ENCODE measurements at places on chromosomes 5 and 9.

- DNase-seq, result no peak
Observed at GRCh38 chr5:1963358-1963757, 80.6 kb upstream of the IRX4 start.

DNA sequence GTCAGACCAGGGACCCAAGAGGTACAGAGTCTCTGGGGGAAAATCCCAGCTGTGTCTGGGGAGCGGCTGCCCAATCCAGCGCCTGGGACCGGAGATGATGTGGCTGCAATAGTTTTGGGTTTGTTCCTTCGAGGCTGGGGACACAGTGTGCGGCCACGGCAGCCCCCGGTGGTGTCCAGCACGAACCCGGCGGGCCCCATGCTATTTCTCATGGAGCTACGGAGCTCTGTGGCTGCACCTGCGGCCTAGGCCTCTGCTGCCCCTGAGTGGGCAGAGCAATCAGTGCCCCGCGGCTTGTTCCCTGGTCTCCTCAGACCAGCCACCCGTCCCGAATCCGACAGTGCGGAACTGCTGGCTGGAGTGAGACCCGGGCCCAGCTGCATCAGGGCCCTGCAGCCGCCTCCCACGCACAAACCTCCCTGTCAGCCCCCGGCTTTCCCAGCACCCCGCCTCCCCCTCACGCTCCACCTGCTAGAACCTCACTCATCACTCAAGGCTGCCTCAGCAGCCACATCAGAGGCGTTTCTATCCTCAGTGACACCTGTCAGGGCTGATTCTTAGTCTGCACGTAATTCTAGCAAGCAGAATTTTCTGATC lies 29.0 kb downstream of the SARDH start:
- peak; percentile 77 for DNase-seq

DNA sequence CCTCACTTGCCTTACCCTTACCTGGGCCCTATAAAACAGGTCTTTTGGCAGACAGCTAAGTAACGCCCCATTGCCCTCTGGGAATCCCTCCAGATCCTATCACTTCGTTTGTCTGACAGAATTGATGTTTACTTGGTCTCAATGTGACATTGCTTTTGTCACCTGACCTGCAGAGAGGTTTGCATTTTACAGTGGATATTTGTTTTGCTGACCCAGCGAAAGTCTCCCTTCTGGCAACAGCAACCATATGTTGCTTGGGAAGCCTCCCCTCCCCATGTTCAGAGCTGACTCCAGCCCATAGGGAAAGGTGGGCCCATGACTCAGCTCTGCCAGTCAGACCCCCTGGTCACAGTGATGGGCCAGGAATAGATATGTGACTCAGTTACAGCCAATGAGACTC lies 54.0 kb upstream of the LARP1 start:
- no peak for DNase-seq

DNA sequence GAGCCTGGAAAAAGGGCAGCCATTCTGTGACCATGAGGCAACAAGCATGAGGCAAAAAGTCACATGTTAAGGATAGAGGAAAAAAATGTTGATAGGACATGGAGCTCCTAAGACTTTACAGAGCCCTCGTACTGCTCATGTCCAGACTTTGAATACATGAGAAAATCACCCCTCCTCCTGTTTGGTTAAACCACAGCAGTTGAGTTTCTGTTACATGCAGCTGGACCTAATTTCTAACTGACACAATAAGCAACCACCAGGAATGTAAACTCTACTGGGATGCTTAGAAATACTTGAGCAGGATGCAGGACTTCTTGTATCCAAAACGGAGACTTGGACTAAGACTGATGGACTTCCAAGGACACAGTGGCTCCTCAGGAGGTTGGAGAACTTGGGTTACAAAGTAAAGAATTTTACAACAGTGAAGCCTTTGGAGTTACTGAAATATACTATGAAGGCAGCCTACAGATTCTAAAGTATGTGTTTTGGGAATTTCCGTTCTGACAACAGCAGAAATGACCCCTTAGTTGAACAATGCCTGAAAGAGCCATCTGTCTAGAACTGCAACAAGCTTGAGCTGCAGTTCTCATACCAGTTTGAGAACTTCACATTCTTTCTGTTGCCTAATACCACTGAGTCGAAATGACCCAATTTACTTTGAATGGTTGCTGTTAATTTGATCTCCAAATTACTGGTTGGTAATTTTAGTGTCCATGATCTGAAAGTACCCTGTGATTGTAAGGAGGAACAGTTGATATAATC lies 268.9 kb downstream of the PIK3R1 start:
- DNase-seq, result no peak

DNA sequence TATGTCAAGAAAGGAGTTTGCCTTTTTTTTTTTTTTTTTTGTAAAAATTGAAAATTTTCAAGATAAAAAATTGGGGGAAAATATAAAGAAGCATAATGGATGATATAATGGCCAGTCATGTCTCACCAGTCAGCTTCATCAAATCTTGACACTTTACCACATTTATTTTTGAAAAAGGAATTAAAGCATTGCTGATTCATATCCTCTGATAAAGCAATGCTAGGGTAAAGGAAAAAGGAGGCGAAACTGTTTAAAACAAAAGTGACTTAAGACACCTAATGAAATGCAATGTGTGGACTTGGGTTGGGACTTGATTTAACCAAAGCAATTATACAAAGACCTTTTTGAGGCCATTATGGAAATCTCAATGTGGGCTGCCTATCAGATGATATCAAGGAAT lies 208.5 kb downstream of the ARHGAP26 start:
- no peak for DNase-seq

GRCh38 chr5:22577711-22578110 lies 275.4 kb downstream of the CDH12 start:
- no peak for DNase-seq

GRCh38 chr5:56908942-56909293 lies 478 bp upstream of the SETD9 start:
- no peak for DNase-seq

DNA sequence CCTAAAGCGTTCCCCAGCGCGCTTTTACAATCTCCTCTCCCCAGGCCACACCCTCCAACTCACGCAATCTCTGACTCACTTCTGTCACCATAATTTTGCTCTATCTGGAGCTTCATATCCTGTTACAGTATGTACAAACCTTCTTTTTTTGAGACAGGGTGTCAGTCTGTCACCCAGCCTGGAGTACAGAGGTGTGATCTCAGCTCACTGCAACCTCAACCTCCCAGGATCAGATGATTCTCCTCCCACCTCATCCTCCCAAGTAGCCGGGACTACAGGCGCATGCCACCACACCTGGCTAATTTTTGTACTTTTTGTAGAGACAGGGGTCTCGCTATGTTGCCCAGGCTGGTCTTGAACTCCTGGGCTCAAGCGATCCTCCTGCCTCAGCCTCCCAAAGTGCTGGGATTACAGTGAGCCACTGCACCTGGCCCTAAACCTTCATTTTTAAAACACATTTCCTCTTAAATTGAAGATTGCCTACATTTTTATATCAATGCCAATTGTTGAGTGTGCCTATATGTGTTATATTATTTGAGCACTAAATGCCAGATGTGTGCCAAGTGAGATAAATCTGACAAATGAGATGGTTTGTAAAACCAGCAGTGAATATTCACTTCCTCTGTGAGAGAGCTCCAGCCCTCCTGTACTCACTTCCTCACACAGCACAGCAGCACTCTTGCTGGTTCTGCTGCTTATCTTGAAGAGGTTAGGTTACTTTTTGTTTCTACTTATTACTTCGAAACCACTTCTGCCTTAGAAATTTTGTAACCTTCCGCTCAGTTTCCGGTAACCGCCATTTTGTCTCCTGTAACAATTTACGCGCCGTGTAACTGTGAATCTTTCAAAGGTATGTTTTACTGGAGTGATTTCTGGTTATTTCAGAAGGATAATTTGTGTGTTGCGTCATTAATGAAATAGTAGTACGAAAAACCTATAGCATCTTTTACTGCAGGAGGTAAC lies 57.9 kb downstream of the DOCK8 start:
- DNase-seq, result peak; percentile 61

DNA sequence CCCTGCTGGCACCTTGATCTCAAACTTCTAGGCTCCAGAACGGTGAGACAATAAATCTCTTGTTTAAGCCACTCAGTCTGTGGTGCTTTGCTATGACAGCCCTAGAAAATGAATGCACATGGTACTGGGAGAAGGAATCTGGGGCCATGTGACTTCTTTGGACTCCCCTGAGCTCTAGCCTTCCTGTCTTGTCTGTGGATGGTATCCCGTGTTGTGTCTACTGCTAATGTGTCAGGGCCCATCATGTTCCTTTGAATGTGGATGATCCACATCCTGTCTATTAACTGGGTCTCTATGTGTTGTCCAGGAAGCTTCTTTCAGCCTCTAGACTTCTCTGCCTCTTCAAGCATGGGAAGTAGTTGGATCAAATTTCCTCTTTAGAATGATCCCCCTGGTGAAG lies 25.1 kb downstream of the IL7R start:
- no peak for DNase-seq

- DNase-seq, result no peak
Observed at GRCh38 chr9:105346273-105346672, 101.6 kb upstream of the FSD1L start.

GRCh38 chr5:2302169-2302568 lies 419.4 kb upstream of the IRX4 start:
- DNase-seq, result no peak

GRCh38 chr9:80651044-80651443 lies 1038.3 kb downstream of the TLE1 start:
- DNase-seq, result no peak

DNA sequence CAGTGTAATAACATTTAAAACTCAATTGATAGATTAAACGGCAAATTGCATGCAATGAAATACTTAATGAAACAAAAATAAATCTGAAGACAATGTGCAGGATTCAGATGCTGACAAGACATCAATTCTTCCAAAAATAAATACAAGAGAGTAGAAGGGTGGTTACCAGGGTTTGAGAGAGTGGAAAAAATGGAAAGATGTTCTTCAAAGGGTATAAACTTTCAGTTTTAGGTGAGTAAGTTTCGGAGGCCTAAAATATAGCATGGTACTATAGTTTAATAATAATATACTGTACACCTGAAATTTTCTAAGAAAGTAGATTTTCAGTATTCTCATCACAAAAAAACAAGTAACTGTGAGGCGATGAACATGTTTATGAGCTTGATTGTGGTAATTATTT lies 48.2 kb upstream of the RASEF start:
- DNase-seq, result no peak

- DNase-seq, result no peak
Observed at GRCh38 chr9:110573305-110573704, 6.2 kb downstream of the SVEP1 start.

DNA sequence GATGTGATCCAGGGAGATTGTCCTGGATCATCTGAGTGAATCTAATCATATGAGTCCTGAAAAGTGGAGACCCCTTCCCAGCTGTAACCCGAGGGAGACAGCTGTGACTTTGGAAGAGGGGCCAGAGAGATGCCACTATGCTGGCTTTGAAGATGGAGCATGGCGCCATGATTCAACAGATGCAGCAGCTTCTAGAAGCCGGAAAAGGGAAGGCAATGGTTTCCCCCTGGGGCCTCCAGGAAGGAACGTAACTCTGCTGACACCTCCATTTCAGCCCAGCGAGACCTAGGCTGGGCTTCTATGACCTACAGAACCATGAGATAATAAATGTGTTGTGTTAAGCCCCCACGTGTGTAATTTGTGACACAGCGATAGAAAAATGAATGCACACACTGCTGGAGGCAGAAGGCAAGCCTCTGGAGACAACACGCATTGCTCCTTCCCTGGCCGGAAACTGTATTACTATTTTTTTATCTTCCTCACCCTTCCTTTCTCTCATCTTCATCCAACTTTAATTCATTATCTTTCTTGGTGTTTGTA lies 16.6 kb upstream of the SARDH start:
- DNase-seq, result no peak

GRCh38 chr9:16417749-16418148 lies 452.7 kb downstream of the BNC2 start:
- no peak for DNase-seq

DNA sequence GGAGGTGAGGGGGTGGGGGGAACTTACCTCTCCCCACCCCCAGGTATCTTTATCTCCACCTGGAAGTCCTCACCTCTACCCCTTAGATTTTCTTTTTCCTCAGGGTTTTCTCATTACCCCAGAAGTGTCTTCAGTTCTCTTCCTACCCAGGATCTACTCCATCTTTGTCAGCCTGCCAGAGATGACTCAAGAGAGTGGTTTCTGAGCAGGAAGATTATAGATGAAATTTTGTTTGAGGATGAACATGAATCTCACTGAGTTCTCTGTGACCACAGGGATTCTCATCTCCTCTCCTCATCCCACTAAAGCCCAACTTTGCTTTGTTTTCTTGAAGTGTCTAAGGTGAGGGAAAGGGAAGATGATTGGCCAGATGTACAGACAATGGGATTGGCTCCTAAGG lies 5.2 kb upstream of the HINT2 start:
- DNase-seq, result no peak

DNA sequence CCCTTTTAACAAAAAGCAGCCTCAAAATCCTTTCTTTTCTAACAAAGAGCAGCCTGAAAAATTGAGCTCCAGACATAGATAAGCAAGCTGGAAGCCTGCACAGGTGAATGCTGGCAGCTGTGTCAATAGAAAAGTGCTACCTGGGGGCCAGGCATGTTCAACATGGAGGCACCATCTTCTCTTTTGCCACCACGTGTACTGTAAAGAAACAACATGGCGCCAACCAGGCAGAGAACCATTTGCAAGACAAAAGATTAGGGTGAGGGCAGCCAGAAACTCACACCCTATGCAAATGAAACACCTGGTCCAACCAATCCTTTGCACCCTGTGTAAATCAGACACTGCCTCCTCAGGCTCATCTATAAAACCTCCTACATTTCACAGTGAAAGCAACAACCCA lies 96.0 kb downstream of the ACTL7B start:
- DNase-seq, result no peak

DNA sequence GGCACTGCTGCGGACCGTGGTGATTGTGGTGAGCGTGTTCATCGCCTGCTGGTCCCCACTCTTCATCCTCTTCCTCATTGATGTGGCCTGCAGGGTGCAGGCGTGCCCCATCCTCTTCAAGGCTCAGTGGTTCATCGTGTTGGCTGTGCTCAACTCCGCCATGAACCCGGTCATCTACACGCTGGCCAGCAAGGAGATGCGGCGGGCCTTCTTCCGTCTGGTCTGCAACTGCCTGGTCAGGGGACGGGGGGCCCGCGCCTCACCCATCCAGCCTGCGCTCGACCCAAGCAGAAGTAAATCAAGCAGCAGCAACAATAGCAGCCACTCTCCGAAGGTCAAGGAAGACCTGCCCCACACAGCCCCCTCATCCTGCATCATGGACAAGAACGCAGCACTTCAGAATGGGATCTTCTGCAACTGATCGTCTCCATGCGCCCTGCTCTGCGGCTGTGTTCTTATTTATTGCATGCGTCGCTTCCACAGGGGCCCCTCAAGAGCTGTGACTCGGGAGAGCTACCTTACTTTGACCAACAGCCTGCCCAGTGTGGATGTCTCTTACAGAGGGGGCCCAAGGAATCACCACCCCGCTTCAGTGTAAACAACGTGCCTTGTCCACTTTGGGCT lies 10.8 kb downstream of the S1PR3 start:
- no peak for DNase-seq

Data from stimulated activated CD4-positive, alpha-beta T cell treated with anti-CD3 and anti-CD28 coated beads, Interleukin-2, amount 100 ng/mL, for 4 hours (primary cell).